IMR-90 (cell line): ENCODE measurements at places on chromosomes 5 and 9. TPM values are rescaled to one million over a fixed set of nuclear protein-coding genes. Genes with fewer than 3 reads are reported as not detected.

DNA sequence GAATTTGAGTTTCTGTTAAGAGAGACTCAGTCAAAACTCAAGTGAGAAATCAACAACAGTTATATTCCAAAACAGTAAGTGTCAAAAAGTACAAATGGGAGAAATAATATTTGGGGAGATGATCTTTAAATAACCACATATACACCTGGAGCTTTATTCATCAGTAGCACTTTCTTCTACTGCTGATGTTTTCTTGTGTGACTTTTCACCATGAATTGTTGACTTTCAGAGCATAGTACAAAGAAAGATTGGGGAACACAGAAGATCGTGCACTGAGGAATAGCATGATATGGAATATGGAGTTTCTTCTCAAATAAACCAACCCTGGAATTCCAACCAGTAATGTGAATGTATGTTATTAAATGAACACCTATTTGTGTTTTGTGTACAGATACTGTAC is 130.7 kb downstream of the MLLT3 start:
- DNase-seq: no peak

The TIMD4 gene
- not detected in 2 replicates for total RNA-seq

The GPR151 gene
- total RNA-seq: not detected in 2 replicates

GRCh38 chr9:94819161-94819687 is 92.7 kb downstream of the AOPEP start:
- DNase-seq: no peak

The SLC6A19 gene
- not detected in 2 replicates for total RNA-seq

DNA sequence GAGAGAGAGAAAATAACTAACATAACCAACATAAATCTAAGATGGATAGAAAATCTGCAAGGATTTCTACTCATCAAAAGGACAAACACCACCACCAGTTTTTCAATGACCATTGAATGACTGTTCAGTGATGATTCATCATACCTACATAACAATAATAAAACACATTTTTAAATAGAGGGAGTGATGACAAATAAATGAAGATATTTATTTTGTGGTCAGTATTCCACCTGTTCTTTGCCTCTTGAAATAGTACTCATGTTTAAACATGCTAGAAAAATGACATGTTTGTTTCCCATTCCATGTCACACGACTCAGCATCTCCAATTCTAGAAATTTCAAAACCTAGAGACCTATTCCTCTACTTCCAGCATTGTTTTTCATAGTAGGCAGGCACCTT is 34.6 kb upstream of the ADAMTS16 start:
- no peak for DNase-seq

The OR1J2 gene
- total RNA-seq: not detected in 2 replicates

DNA sequence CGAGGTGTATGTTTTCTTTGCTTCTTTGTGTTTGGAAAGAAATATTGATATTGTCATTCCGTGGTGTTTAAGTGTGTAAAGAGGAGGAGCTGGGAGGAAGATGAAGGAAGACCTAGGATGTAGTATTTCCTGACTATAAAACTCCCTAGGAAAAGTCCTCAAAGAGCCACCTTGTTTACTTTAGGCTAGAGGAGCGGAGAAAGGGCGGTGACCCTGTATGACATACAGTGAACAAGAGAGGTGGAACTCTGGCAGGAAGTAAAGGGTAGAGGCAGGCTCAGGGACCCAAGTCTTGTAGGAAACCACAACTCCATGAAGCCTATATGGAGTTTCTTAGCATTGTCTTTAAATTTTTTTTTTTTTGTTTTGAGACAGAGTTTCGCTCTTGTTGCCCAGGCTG is 303.9 kb downstream of the DOCK8 start:
- DNase-seq: no peak

GRCh38 chr9:110143950-110144545 is 63.9 kb downstream of the C9orf152 start:
- no peak for DNase-seq

DNA sequence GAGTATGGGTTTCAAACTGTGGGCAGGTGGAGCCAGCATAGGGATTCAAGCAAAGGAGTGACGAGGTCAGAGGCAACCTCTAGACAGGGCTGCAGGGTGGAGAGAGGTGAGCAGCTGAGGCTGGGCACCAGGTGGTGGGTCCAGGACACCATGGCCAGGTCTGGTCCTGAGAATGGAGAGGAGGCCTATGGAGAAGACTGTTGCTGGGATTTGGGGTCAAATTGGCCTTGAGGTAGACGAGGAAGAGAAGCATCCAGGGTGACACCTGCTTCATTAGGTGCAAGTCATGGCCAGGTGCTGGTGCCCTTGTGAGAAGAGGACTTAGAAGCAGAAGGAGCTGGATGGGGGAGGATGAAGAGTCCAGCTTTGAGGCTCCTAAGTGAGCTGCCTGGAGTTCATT is 99.6 kb downstream of the NSG2 start:
- no peak for DNase-seq

DNA sequence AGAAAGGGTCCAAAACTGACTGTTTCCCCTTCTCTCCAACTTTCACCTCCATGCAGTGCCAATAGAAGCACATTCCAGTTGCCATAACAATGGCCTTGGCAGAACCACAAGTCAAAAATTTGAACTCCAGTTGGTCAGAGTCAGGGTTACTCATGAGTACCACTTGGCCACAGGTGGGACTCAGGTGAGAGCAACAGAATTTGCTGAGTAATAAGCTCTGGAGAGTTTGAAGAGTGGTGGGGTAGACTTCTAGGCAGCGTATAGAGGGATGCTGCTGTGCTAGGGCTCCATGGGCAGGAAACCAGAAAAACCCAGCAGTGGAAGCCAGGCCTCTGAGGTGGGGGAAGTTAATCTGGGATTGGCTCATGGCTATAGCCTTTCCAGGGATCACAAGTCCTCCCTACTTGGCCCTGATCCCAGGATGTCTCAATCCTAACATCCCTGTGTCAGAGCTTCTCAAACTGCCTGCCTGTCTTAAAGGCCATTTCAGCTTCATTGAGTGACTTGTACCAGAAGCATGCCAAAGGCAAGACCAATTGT is 30.2 kb downstream of the SNX18 start:
- peak; percentile 90 for DNase-seq

DNA sequence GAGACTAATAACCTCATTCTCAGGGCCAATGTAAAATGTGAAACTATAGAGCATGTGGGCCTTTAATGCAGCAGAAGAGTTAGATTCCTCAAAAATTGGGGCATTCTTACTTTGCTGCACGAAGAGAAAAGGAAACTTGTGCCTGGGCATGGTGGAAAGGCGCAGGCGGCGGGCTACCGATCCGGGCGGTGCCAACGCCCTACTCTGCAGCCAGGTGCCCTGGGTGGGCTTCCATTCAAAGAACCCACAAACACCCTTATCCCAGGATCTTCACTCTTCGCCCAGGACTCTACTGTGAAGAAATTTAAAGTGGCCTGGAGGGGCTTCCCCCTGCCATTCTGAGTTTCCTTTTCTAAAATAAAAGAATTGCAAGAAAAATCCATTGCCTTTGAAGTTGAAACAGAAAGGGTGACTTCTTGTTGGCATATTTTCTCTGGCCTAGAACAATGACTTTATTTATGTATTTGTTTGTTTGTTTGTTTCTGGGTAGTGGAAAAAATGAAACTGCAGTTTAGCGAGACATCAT is 124.9 kb downstream of the TMEM161B start:
- no peak for DNase-seq

DNA sequence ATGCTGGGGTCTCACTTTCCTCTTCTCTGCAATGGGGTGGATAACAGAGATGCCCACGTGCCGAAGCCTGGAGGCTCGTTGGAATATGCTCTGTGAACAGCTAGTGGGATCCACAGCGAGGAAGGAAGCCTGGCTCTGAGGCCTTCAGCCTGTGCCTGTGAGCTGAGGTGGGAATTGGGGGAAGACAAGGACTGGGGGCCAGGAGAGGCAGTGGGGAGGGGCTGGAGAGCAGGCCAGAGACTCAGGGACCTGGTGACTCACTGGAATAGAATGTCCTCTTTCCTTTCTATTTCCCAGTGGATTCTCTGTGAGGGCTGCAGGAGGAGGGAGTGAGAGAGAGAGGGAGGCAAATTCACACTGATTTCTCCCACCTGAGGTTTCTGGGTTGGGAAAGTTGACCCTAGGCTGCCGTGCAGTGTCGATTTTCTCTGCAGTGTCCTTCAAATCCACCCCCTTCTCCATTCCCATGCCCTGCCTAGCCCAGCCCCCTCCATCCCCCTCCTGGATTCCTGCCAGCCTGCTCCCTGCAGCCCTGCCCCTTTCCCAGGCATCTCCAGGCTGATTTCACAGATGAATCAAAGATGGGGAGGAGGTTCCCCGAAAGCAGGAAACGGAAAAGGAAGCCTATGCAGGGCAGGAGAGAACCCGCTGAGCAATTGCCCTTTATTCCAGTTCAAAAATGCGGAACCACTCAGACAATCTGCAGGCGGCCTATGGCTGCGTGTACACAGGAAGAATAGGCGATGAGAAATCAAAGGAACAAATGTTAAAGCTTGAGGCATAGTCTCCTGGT is 1.4 kb upstream of the SPAAR start:
- DNase-seq: peak; percentile 88

DNA sequence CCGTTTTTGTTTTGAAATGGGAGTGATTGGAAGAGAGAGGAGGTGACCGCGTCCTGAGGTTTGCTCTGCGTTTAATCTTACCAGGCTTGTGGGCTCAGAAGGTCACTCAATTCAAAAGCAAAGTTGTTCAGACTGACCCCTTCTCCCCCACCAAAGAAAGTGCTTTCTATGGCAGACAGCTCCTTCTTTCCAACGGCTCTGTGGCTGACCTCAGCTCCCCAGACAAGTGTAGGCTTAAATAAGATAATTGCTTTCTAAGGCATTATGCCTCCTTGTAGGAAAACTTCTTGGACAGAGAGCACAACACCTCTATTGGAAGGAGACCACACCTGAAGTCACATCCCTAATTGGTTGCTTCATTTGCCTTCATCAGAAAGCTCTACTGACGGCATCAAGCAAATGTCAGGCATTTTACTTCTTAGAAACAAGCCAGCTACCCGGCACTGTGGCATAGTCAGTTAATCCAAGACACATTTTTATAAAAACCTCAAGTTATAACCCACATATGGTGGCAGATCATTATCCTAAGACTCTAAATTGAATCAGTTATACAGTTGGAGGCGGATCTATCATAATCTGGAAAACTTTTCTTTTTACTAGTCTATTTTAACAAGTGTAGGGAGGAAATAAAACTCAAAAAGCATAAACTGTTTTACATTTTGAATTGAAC is 94.9 kb downstream of the TMEM174 start:
- DNase-seq: no peak

DNA sequence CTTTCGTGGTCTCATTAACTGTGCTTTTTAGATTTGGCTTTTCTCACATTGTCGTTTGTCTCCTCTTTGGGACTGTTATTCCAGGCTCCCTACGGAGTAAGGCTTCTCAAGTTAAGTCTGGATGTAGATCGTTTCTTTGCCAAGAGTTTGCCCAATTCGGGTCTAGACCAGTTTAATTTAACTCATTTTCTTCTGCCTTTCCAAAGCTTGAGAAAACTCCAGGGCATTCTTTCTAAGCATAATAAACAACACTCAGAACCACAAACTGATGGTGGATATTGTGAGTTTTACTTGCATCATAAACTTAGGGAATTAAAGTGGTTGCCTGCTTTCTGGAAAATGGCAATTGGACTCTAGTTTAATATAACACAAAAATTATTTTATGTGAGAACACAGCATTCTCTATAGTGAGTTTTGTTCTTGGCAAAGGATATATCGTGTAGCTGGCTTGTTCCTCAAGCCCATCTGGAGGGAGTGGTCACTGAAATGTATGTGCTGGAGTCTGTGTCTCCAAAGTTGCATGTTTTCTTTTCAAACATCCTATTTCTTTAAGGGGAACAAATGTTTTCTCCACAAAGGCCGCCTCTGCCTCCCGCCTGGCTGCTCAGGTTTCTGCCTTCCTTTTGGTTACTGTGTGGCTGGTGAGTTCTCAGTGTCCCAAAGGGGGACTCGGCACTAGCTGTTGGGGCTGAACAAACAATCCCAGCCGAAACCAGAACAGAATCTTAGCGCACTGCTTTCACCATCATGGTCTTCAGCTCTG is 211.3 kb upstream of the FBN2 start:
- DNase-seq: no peak

DNA sequence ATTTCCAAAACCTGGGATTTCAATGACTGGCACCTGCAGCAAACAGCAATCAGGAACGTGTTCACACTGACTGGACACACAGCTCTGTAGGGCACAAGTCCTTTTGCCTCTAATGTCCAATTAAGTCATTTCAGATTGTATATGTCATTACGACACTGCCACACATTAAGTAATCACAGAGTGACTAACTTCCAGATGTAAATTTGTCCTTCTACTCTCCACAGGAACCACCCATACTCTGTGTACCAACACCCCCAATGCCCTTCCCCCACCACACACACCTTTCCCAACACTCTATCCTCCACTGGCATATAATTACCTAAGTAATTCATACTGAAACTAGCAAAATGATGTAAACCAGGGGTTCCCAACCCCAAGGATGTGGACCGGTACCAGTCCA is 30.5 kb downstream of the LARS1 start:
- no peak for DNase-seq

The CNTLN gene
- 5.9 and 10.6 TPM in 2 replicates for total RNA-seq

DNA sequence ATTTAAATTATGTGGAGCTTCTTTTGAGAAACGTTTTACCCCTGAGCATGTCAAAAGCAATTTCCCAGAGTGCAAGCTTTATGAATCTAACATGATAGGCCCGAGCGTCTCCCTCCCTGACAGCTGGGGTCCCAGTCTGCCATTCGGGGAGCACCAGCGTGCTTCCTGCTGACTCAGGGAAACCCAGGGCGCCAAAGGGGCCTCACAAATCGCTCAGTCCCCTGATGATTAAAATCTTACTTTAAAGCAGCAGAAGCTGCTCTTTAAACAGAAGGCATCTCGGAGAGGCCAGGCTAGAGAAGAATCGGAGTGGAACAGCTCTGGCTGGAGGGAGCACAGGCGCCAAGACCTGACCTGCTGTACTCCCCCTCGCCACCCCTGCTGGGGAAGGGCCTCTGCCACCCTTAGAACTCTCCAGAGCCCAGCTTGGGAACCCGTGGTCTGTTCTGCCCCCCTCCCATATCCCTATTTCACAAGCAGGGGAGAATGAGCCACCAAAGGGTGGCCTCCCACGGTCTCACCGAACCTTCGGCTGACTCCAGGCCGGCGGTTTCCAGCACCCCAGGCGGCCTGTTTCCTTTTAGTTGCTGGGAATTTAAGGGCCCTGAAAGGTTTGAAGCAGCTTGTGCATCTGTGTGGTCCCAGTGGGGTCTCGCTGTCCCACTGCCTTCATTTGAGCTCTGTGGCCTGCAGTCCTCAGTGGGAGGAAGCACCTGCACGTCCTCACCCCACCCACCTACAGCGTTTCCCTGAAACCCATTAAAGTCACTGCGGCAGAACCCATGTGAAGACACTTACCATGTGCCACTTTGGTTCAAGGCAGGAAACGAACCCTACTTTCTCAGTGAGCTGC is 147.6 kb downstream of the COL23A1 start:
- no peak for DNase-seq

GRCh38 chr5:148002451-148002850 is 61.3 kb upstream of the SPINK5 start:
- DNase-seq: no peak

The THBS4 gene
- 0.83 and 0.90 TPM in 2 replicates for total RNA-seq

GRCh38 chr5:139961435-139962157 is 81.5 kb downstream of the NRG2 start:
- DNase-seq: no peak
